Osteocyte (in vitro differentiated cells): ENCODE measurements at places on chromosomes 13 and 19.

GRCh38 chr13:55464222-55464621 lies 1676.5 kb upstream of the PRR20A start:
- DNase-seq: no peak

DNA sequence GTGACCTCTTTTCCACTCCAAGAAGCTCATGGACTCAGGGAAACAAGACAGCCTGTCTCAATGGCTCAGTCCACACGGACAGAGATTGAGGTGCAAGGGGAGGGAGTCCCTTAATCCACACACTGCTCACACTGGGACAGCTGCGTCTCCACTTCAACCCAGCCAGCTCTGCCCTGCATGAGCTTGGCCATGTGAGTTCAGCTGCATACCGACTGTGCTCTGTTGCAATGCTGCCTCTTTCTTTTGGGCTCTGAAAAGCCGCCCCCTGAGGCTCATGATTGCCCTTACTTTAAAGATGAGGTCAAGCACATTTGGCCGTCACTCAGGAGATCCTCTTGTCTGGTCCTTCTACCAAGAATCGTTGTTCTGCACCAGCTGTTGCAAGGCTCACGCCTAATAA lies 64.8 kb upstream of the KCTD15 start:
- no peak for DNase-seq

DNA sequence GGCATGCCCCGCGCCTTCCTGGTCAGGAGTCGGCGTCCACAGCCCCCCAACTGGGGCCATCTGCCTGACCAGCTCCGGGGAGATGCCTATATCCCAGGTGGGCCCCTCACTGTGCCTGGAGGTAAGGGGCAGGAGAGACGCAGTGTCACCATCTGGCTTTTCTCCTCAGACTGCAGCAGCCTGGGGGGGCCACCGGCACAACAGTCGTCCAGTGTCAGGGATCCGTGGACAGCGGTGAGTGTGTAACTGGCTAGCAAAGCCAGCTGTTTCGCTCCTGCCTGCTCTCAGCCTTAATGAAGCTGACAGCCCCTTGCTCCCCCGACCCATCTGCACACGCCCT lies 227 bp downstream of the OVOL3 start:
- DNase-seq: no peak

DNA sequence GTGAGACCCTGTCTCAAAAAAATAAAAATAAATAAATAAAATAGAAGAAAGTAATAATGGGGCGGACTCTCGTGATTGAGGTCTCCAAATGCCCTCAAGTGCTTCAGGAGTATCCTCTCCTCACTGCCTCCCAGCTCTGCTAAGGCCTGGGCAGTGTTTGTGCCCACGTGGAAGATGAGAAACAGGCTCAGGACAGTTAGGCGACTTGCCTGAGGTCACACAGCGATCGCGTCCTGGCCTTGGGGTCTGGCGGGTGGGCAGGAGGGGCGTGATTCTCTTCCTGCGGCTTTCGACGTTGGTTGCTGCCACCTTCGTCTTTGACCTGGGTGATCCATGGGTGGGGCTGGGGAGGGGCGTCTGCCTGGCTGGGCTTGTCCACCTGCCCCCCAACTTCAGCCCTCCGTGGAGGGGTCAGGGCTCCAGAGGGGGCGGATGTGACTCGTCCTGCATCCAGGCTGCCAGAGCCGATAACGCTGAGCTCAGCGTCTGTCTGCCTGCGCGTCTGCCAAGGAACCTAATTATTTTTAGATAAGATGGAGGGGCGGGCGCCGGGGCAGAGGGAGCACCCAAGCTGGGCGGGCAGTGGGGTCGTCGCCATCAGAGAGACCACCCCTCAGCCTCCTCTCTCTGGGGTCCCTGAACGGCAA lies 56.9 kb downstream of the NFIC start:
- no peak for DNase-seq

- DNase-seq: no peak
These were observed at the start of gene WDR87 for GRCh38 chr19:37905946-37906868. WDR87 (minus strand) TSS chr19:37906594; CDS start chr19:37898239, 8,355 bp downstream.

DNA sequence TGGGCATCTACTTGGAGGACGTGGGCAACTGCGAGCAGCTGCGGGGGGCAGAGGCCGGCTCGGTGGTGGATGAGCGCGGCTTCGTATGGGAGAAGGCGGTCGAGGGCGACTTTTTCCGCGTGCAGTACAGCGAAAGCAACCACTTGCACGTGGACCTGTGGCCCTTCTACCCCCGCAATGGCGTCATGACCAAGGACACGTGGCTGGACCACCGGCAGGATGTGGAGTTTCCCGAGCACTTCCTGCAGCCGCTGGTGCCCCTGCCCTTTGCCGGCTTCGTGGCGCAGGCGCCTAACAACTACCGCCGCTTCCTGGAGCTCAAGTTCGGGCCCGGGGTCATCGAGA lies 10.3 kb upstream of the STRN4 start:
- DNase-seq: no peak

GRCh38 chr13:110965038-110965754 lies 50.3 kb upstream of the ANKRD10 start:
- DNase-seq: no peak

GRCh38 chr19:19443902-19444680 lies 38.6 kb downstream of the GATAD2A start:
- no peak for DNase-seq
